Tibial nerve (tissue), 4 donors: ENCODE measurements at places on chromosomes 16 and 17. TPM values are rescaled to one million over a fixed set of nuclear protein-coding genes. Genes with fewer than 3 reads are reported as not detected.

DNA sequence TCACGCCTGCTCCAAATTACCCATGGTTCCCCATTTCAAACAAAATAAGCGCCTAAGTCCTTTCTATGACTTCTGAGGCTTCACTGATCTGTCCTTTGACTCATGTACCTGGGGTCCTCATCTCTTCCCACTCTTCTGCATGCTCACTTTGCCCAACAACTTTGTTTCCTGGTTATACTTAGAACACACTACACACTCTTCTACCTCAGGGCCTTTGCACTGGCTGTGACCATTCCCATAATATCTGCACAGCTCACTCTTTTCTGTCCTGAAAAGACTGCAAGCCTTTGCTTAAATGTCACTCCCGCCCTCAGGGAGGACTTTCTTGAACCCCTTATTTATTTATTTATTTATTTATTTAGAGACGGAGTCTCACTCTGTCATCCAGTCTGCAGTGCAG, 14.1 kb downstream of the CDH1 start:
- no peak for DNase-seq

- no peak for DNase-seq
Measured at GRCh38 chr16:78094166-78094565, 5.3 kb upstream of the WWOX start.

DNA sequence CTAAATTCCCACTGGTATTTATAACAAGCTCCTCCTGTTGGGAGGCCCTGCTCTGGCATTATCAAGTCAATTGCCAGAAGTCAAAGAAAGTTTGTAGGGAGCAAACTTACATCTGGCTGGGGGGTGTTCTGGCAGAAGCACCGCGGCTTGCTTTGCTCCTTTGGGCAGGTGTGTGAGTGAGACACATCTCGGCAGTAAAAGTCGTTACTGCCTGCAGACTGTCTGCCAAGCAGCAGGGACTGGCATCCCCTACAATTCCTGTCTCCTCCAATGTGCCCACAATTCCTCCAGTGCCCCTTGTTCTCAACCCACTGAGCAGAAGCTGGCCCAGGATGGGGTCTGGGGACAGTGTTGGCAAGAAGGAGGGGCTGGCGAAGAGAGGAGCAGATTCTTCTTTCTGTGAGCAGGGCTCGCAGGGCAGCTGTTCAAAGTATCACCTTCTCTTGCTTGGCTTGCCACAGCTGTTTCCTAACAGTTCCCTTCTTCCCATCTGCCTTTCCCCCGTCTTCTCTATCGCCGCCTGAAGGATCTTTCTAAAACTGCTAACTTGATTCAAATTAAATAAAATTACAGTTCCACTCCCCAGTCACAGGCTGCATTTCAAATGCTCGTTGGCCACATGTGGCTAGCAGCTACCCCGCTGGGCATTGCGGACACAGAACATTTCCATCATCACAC, 30.2 kb downstream of the SPACA3 start:
- no peak for DNase-seq

GRCh38 chr17:77670173-77670572, 288.3 kb upstream of the TNRC6C start:
- DNase-seq: no peak

The CMTM2 gene
- total RNA-seq: not detected

- DNase-seq: no peak
Measured at GRCh38 chr17:4743898-4744297, 4.2 kb upstream of the CXCL16 start.

The EVI2B gene
- total RNA-seq: 5.7 TPM

The CD300H gene
- total RNA-seq: not detected

GRCh38 chr16:3413730-3414379, 12.8 kb downstream of the ZNF174 start:
- DNase-seq: no peak

The WIPF2 gene
- total RNA-seq: 10.0 TPM

The VTN gene
- total RNA-seq: 22.7 TPM

DNA sequence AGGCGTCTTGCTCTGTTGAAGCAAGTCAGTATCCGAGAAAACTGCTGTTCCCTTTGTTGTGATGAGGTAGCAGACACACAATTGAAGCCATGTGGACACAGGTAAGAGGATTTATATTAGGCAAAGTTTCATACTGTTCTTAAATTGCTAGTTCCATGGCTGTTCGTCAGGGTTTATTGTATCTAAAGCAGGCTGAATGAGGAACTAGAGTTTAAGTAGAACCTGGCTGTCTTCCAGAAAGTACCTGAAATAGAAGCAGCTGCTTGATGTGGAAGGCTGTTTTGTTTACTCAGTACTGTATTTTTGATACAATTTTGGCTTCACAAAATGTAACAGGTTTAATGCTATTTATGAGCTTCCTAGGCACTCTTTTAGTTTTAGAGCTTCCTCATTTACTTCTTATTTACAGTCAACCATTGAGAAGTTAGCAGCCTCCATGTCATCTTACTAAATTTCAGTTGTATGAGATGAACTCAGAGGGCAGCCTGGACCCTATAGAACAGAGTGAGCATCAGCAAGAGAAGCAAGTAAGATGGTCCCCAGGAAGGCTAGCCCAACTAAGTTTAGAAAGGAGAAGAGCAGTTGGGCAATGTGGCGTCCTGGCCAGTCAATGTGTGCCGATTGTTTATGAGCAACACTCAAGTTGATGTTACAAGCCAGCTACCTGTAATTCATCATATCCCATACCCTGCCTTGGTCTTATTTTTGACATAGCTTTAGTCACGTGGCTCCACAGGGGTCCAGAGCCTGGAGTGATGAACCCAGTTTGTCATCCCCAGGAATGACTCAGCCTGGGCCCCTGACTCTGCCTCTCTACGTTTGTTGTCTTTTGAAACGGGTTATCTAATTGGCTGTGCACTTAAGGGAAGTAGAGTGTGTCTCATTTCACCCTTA, 9.7 kb upstream of the ARL2BP start:
- no peak for DNase-seq

The CMTR2 gene
- total RNA-seq: 23.6 TPM

DNA sequence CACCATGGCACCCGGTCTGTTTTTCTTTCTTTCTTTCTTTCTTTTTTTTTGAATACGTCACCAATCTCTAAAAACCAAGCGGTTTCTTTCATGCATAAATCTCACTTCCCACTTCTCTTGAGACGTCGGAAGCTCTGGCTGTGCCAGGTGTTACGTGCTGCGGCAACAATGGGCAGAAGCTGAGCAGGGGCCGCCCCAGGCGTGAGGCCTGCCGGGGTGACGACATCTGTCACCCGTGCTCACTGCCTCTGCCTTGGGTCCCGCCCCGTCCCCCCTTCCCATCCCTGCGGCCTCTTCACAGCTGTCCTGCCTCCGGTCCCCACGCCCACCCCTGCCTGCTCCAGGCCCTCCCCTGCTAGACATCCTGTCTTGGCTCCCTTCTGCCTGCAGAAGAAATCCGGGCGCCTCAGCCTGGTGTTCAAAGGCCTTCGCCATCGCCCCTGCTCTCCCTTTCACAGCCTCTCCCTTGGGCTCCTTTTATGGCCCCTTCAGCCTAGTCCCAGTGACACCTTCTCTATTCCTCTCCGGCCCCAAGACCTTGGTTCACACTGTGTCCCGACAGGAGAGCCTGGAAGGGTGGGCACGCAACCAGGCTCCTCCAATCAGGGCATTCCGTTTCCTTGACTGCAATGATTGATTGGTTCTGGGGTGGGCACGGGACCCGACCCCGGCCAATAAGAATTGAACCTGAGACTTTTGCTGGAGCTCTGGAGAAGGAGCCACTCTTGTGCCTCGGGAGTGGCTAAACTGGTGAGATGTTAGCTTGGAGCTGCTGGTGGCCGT, 4.8 kb downstream of the P2RX1 start:
- no peak for DNase-seq

The RNF135 gene
- total RNA-seq: 48.3 TPM
